Breast epithelium (tissue), 4 donors: ENCODE measurements at places on chromosomes 5 and 9. TPM values are rescaled to one million over a fixed set of nuclear protein-coding genes. Genes with fewer than 3 reads are reported as not detected.

DNA sequence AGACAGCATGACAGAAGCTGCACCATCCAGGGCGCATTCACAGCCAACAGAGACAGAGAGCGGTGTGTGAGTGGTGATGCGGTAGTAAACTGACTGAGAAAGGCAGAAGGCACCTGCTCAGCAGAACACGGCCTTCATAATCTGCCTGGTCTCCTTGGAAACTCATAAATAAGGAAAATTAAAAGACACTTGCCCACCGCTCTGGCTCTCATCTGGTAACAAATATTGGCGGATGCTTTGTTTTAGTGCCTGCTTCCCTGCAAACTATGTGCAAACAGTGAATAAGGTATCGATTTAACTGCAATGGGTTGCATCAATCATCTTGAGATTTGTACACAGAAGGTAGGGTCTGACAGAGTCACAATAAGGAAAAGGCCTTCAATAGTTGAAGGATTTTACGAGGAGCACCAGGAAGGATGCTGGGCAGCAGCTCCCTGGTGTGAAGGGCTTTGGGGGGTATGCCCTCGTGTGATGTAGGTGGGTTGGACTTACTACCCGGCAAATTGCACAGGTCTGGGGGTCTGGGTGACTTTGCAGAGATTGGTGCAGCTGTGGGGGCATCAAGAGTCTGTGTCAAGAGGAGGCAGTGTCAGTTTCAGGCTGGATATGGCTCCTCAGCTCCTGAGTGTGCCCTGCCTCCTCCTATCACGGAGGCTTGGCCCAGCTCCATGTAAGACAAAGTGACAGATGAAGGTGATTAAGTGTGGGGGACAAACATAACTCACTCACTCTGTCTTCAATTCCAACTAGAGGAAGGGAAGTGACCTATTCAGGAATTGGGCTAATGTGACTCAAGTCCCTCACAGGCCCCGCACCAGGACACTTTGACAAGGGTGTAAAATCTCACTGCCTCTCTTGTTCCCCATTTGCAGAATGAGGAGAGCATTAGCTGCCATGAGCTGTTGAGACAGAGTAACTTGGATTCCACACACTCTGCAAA lies 166.7 kb downstream of the ICE1 start:
- no peak overlapping the region for H3K27ac ChIP-seq
- H3K4me3 ChIP-seq: no peak overlapping the region
- H3K36me3 ChIP-seq: no peaks in the 10 kb centered on the region
- no peaks in the 10 kb centered on the region for H3K4me1 ChIP-seq

DNA sequence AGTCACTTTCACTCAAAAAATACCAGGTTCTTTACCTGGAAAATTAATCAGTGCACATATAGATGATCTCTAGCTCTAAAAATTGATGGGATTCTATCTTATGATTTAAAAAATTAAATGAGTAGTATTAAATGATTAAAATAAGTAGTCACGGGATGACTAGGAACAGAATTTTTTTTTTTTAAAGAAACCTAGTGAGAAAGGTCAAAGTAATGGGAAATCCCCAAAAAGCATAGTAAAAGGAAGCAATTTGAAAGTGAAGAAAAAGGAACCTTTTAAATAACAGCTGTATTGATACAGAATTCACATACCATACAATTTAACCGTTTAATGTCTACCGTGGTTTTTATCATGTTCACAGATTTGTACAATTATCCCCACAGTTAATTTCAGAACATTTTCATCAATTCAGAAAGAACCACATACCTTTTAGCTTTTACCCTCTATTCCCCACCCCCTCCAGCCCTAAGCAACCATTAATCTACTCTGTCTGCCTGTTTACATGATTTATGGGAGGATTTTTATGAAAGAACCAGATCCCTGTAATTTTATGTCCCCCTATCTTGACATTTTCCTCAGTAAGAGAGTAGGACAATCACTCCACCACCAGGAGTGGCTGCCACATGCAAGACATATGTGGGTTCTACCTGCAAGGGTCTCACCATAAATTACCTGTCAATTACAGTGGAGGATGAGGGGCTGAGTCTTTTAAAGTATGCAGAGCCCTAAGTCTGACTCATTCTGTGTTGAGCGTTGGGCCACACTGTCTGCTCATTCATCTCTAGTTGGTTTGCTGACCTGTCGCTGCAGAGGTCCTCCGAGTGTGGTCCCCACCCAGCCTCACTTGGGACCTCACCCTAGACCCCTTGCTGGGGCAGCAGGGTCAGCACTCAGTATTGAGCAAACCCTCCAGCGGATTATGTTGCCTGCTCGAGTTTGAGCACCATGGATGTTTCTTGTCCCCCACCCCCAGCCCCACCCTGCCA lies 16.0 kb downstream of the ANKRD33B start:
- H3K4me3 ChIP-seq: no peak overlapping the region
- no peaks in the 10 kb centered on the region for H3K27me3 ChIP-seq
- no peaks in the 10 kb centered on the region for H3K4me1 ChIP-seq
- no peak for DNase-seq
- no peaks in the 10 kb centered on the region for H3K36me3 ChIP-seq
- no peak overlapping the region for H3K27ac ChIP-seq

- no peak for DNase-seq
- no peak overlapping the region for H3K4me3 ChIP-seq
- no peaks in the 10 kb centered on the region for H3K27me3 ChIP-seq
- no peaks in the 10 kb centered on the region for H3K36me3 ChIP-seq
- no peak overlapping the region for H3K27ac ChIP-seq
Measured at GRCh38 chr9:94875300-94876020, 149.0 kb downstream of the AOPEP start.

DNA sequence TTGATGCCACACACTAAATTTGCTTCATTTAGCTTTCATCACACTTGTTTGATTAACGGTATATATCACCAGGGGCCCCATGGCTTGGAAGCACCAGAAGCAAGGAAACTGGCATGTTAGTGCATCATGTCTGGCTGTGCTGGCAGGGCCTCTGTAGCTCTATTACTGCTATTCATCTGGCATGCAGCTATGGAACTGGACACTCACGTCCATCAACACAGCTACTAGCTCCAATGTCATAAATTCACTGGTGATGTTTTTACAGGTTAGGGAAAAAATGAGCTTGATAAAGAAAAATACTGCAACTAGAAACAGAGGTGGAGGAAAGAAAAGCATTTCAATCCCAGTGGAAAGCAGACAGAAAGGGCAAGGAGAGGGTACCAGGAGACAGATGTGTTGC lies 343.2 kb downstream of the DEPDC1B start:
- no peaks in the 10 kb centered on the region for H3K36me3 ChIP-seq
- no peak overlapping the region for H3K4me3 ChIP-seq
- no peak overlapping the region for H3K27ac ChIP-seq
- no peak for DNase-seq
- no peaks in the 10 kb centered on the region for H3K4me1 ChIP-seq
- H3K27me3 ChIP-seq: no peaks in the 10 kb centered on the region

DNA sequence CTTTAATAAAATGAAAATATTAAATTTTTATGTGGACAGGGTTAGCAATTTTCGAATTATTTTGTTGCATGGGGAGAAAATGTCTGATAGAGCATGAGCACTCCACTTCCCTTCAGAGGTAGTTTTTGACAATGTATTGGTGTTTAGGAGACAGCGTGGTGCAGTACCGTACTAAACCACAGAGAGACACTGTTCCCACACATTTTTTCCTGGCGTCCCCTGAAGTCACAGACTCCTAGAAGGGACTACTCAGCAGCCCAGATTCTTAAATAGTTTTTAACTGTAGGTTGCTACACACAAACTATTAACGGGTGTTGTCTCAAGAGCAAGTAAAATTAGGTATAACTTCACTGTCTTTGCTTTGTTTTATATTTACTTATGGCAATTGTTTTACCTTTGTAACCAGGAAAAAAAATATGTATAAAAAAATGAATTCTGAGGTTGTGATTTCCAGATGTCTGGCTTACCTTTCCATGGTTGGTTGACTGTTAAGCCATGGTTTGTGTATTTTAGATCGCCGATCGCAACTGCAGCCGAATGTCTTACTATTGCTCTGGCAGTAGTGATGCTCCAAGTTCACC lies 171.2 kb downstream of the DOCK8 start:
- no peak for DNase-seq
- no peaks in the 10 kb centered on the region for H3K27me3 ChIP-seq

DNA sequence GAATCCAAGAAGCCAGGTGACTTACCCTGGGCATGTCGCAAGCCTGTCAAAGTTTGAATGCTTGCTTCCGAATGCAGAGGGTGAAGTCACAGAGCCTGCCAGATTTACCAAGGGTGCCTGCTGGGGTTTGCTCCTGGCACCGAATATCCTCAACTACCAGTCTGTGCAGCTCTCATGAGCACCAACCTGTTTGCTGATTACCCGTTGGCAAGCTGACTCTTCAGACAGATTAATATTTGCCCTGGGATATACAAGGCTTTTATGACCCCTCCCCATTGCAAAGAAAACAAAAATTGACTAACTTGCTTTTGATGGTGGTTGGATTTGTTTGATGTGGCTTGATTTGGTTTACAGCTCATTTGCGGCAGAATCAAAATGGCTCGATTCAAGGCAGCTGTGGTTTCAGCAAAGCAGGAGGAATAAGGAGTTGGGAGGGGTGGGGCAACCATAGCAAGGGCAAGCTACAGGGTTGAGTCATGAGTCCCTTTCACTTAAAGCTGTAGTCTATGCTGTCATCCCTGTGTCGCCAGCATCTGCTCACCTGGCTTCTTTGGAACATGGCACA lies 82.3 kb upstream of the AGXT2 start:
- DNase-seq: no peak
- no peak overlapping the region for H3K4me3 ChIP-seq
- H3K27ac ChIP-seq: no peak overlapping the region
- H3K4me1 ChIP-seq: no peaks in the 10 kb centered on the region

DNA sequence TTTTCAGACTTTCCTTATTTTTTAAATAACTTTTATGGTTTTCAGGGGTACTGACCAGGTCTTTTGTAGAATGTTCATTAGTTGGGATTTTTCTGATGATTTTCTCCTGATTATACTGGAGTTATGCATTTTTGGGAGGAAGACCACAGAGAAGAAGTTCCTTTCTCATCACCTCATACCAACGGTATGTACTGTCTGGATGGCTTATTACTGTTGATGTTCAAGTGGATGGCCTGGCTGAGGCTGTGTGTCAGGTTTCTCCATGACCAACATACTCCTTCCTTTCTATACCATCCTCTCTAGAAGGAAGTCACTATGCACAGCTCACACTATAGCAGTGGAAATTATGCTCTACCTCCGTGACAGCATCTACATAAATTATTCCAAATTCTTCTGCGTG lies 71.1 kb upstream of the NR3C1 start:
- DNase-seq: no peak
- H3K27me3 ChIP-seq: no peaks in the 10 kb centered on the region
- H3K4me3 ChIP-seq: no peak overlapping the region
- H3K36me3 ChIP-seq: no peaks in the 10 kb centered on the region

GRCh38 chr5:73454379-73455036 lies 5.9 kb upstream of the FOXD1 start:
- H3K4me3 ChIP-seq: no peak overlapping the region
- no peaks in the 10 kb centered on the region for H3K36me3 ChIP-seq
- no peaks in the 10 kb centered on the region for H3K27me3 ChIP-seq
- no peak for DNase-seq

DNA sequence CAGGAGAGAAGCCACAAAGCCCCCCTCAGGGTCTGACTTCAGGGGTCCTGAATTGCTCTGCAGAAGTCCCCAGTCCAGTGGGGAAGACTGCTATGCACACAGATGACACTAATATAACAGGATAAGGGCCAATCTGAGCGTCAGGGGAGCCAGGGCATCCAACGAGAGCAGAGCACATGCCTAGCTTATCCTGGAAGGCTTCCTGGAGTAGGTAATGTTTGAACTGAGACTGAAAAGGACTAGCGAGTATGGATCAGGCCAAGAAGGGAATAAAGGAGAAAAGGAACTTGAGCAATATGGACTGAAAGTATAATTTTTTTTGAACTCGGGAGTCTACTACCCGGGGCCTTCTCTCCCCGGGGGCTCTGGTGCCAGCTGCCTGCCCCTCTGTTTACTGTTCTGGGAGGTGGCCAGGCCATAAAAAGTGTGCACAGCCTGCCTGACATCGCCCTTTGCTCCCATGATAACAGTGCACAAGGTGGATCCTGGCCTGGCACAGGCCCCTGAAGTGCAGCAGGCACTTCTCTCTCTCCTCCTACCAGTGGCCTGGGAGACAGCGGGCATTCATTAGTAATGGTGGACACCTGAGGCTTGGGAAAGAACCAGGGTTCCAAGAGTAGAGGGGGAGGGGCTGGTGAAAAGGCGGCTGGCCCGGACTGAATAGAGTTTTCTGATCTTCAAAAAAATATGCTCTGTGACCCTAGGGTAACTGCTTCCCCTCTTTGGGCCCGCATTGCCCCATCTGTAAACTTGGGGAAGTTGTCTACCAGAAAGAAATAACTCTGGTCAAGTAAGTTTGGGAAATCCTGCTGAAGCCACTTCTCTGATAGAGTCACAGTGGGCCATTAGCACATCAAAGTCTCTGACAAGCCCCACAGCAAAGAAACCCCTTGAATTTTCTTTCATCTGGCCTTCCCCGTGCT lies 4.6 kb upstream of the SLC6A7 start:
- no peak overlapping the region for H3K27ac ChIP-seq
- H3K4me3 ChIP-seq: no peak overlapping the region
- H3K27me3 ChIP-seq: peaks cover 20% of the 10 kb centered on the region
- no peaks in the 10 kb centered on the region for H3K4me1 ChIP-seq
- no peak for DNase-seq
- no peaks in the 10 kb centered on the region for H3K36me3 ChIP-seq

DNA sequence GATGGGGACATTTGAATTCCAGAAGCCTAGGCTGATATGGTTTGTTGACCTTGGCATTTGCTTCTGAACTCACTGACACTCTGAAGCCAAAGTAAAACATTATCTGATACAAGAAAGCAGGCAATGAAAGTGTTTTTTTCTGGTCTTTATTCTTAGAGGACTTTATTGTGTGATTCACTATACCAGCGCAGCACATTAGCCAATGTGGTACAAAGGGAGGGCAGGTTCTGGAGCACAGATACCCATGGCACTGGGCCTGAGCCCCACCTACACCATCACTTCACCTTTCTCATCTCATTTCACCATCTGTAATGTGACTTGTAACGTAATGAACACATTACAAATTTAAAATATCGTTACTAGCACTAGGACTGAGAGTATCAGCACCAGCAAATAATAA lies 89.7 kb upstream of the ZNF366 start:
- no peaks in the 10 kb centered on the region for H3K36me3 ChIP-seq
- H3K4me3 ChIP-seq: no peak overlapping the region
- no peaks in the 10 kb centered on the region for H3K4me1 ChIP-seq
- no peak overlapping the region for H3K27ac ChIP-seq
- no peak for DNase-seq
- no peaks in the 10 kb centered on the region for H3K27me3 ChIP-seq

DNA sequence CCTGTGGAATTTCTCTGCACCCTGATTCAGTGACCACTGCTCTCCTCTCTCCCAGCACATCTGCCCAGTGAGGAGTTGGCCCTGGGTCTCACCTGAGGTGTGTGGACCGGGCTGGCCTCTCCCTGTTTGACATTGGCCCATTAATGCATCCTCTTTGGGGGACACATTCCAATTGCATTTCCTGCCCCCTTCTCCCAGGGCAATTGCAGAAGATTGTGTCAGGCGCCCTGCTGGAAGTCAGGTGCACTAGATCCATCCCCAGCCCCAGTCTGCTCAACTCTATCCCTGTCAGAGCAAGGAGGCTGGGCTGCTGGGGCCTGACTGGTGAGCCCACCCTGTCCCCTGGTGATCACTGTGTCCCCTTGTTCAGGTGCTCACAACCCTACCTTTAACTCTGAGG lies 84.5 kb downstream of the LMX1B start:
- H3K27ac ChIP-seq: no peak overlapping the region
- no peaks in the 10 kb centered on the region for H3K36me3 ChIP-seq
- no peaks in the 10 kb centered on the region for H3K4me1 ChIP-seq
- no peak overlapping the region for H3K4me3 ChIP-seq

GABRB2 gene
- total RNA-seq: 2.5 TPM

SPATA31A3 gene
- not detected for total RNA-seq

TAF11L10 gene
- not detected for total RNA-seq

KIF4B gene
- not detected for total RNA-seq

DYNC2I2 gene
- 23.7 TPM for total RNA-seq

TAF11L6 gene
- total RNA-seq: not detected
